ENCODE measurements at places on chromosomes 13 and 19. TPM values are rescaled to one million over a fixed set of nuclear protein-coding genes. Genes with fewer than 3 reads are reported as not detected.

GRCh38 chr13:69319656-69320055, 788.0 kb upstream of the ATXN8OS start:
- no peak overlapping the region for H3K4me3 ChIP-seq
- no peaks in the 10 kb centered on the region for H3K4me1 ChIP-seq
- H3K36me3 ChIP-seq: no peaks in the 10 kb centered on the region

DNA sequence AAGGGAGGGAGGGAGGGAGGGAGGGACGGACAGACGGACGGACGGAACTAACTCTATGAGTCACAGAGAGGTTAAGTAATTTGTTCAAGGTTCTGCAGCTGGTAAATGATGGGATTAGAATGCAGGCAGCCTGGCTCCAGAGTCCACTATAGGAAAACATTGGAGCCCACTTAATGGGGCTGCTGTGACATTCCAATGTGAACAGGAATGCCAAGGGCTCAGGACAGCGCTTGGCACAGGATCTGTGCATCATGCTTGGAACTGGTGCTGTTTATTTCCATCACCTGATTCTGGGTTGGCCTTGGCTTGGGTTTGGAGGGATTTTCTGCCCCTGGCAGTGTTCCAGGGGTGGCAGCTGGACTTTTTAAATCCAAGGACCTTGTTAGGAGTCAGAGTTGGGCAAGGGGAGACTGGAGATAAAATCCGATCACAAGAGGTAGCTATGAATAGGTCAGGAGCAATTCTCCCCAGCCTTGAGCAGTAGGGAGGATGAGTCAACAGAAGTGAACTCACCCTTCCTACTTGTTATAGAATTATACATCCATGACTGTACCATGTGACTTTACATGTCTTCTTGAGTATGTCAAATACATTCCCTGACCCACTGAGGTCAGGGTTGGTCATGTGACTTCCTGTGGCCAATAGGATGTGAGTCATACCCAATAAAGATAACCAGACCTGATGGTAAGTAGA, 7.8 kb upstream of the HIF3A start:
- peaks cover 7% of the 10 kb centered on the region for H3K4me1 ChIP-seq
- no peak overlapping the region for H3K4me3 ChIP-seq
- DNase-seq: no peak
- H3K27ac ChIP-seq: peak overlapping the region; percentile 63

- no peaks in the 10 kb centered on the region for H3K36me3 ChIP-seq
- H3K4me3 ChIP-seq: no peak overlapping the region
- DNase-seq: no peak
- H3K4me1 ChIP-seq: peaks cover 6% of the 10 kb centered on the region
- no peak overlapping the region for H3K27ac ChIP-seq
- no peaks in the 10 kb centered on the region for H3K27me3 ChIP-seq
Measured at GRCh38 chr13:44465318-44465717, 91.7 kb downstream of the SERP2 start.

GRCh38 chr13:52995946-52996345, 32.7 kb upstream of the OLFM4 start:
- no peak overlapping the region for H3K27ac ChIP-seq
- no peaks in the 10 kb centered on the region for H3K4me1 ChIP-seq
- no peaks in the 10 kb centered on the region for H3K27me3 ChIP-seq

- H3K27ac ChIP-seq: no peak overlapping the region
- no peak for DNase-seq
- no peaks in the 10 kb centered on the region for H3K36me3 ChIP-seq
- H3K27me3 ChIP-seq: no peaks in the 10 kb centered on the region
Measured at GRCh38 chr13:92097337-92097903, 699.0 kb downstream of the GPC5 start.

DNA sequence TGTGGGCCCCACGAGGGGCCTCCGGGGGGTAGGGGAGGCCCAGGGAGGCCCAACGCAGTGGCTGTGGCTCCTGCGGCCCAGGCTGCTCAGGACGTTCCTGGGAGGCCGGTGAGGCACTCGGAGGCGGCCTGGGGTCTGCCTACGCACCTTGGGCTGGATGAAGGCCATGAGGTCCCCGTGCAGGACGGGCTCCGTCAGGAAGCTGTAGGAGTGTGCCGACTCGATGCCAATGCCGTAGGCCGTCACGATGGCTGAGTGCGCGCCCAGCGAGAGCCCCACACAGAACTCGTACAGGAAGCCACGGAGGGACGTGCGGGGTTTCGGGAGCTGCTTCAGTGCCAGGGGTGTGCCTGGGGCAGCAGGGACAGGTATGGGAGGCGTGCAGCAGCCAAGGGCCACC, 5.9 kb downstream of the SBK2 start:
- H3K27ac ChIP-seq: no peak overlapping the region
- no peaks in the 10 kb centered on the region for H3K36me3 ChIP-seq
- no peaks in the 10 kb centered on the region for H3K27me3 ChIP-seq
- no peak for DNase-seq

- no peak overlapping the region for H3K27ac ChIP-seq
- no peak overlapping the region for H3K4me3 ChIP-seq
- DNase-seq: no peak
- peaks cover 99% of the 10 kb centered on the region for H3K36me3 ChIP-seq
- H3K4me1 ChIP-seq: no peaks in the 10 kb centered on the region
- H3K27me3 ChIP-seq: no peaks in the 10 kb centered on the region
Measured at GRCh38 chr13:114264886-114265611, 16.4 kb upstream of the UPF3A start.

- H3K27ac ChIP-seq: peak overlapping the region; percentile 59
- peaks cover 39% of the 10 kb centered on the region for H3K4me1 ChIP-seq
- H3K36me3 ChIP-seq: no peaks in the 10 kb centered on the region
- no peak for DNase-seq
Measured at GRCh38 chr19:18284712-18285360, 3.4 kb upstream of the JUND start.

DNA sequence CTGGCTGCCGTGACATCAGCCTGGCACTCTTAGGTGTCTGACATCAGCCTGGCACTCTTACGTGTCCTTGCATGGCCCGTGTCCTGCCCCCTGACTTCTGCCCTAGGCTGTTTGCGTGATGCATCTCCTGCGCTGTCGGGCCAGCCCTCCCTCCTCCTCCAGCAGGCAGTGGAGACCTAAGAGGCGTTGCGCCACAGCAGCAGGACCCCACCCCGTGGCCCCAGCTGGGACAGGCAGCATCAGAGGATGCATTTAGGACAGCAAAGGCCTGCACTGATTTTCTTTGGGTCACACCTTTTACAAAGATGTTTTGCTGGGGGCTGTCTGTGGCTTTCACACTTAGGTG, 65.3 kb downstream of the GPR12 start:
- H3K27me3 ChIP-seq: no peaks in the 10 kb centered on the region
- no peaks in the 10 kb centered on the region for H3K4me1 ChIP-seq
- DNase-seq: no peak
- H3K36me3 ChIP-seq: peaks cover 4% of the 10 kb centered on the region
- no peak overlapping the region for H3K4me3 ChIP-seq

DNA sequence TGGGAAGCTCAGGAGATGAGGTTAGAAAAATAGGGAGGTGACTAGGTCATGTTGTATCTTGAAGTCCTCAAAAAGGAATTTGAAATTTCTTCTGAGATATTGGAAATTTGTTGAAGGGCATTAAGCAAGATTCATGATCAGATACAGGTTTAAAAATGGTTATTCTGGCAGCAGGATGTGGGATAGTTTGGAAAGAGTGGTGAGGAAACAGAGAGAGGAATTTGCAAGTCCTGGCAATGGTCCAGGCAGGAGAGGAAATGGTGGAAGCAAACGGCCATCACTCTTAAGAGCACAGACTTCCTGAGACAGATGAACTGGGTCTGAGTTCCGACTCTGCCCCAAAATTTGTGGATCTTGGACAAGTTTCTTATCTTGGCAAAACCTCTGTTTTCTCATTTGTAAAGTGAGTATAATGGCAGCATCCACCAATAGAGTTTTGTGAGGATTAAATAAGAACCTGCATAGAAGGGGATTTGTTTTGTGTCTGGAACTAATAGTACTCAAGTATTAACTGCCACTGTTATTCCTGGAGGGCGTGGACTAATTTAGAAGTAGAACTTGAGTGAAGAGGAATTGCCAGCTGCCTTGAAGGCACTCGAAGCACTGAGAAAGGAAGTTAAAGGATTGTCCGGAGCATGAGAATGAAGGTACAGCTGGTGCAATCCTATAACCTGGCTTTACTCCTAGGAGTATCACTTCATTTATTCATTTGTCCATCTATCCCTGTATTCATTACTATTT, 99.6 kb downstream of the CCNA1 start:
- H3K36me3 ChIP-seq: no peaks in the 10 kb centered on the region
- H3K4me3 ChIP-seq: no peak overlapping the region
- no peak for DNase-seq
- no peaks in the 10 kb centered on the region for H3K27me3 ChIP-seq

- H3K4me1 ChIP-seq: no peaks in the 10 kb centered on the region
- H3K36me3 ChIP-seq: no peaks in the 10 kb centered on the region
- H3K27ac ChIP-seq: no peak overlapping the region
- no peaks in the 10 kb centered on the region for H3K27me3 ChIP-seq
- H3K4me3 ChIP-seq: no peak overlapping the region
Measured at GRCh38 chr19:20513189-20513904, 52.2 kb downstream of the ZNF737 start.

DNA sequence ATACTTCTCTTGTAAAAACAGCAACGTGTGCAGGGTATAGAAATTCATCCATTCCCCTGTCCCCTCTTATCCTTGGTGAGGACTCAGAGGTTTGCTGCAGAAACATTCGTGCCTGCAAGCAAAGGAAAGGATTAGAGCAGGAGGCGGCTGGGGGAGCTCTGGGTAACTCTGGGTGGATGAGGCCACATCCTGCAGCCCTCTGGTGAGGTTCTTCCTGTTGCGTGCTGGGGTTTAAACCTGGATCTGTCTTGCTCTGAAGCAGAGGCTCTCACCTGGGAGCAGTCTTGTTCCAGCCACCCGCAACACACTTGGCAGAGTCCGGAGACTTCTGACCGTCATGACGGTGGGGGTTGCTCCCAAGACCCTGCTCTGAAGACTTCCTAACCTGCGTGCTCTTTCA, 69.2 kb downstream of the ATP11A start:
- no peaks in the 10 kb centered on the region for H3K27me3 ChIP-seq
- H3K36me3 ChIP-seq: no peaks in the 10 kb centered on the region
- DNase-seq: no peak
- H3K4me1 ChIP-seq: no peaks in the 10 kb centered on the region
- H3K27ac ChIP-seq: no peak overlapping the region

DNA sequence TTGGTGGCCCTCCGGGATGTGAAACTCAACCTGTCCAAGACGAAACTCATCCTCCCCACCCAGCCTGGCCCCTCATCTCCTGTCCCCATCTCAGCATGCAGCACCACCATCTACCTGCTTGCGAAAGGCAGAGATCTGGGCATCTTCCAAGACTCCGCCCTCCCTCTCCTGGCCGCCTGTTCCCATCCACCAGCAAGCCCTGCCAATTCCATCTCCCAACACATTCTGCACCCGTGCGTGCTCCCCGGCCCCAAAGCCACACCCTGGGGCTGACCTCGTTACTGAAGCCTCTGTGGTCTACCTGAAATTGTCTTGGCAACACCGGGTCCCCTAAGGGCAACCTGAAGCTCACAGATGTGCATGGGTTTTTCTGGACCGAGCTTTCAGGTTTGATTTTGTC, 13.2 kb upstream of the CAMSAP3 start:
- H3K4me3 ChIP-seq: no peak overlapping the region
- no peaks in the 10 kb centered on the region for H3K36me3 ChIP-seq
- no peak overlapping the region for H3K27ac ChIP-seq

DNA sequence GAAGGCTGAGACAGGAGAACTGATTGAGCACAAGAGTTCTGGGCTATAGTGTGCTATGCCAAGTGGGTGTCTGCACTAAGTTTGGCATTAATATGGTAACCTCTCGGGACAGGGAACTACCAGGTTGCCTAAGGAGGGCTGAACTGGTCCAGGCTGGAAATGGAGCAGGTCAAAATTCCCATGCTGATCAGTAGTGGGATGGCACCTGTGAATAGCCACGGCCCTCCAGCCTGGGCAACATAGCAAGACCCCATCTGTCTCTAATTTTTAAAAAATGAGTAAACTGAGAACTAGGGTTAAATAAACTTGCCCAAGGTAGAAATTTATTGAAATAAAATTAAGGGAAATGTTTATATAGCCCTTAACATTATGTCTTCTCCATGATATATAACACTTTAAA, 17.0 kb upstream of the INTS6 start:
- no peak for DNase-seq
- no peak overlapping the region for H3K27ac ChIP-seq
- H3K36me3 ChIP-seq: no peaks in the 10 kb centered on the region
- no peaks in the 10 kb centered on the region for H3K27me3 ChIP-seq
- no peak overlapping the region for H3K4me3 ChIP-seq

DNA sequence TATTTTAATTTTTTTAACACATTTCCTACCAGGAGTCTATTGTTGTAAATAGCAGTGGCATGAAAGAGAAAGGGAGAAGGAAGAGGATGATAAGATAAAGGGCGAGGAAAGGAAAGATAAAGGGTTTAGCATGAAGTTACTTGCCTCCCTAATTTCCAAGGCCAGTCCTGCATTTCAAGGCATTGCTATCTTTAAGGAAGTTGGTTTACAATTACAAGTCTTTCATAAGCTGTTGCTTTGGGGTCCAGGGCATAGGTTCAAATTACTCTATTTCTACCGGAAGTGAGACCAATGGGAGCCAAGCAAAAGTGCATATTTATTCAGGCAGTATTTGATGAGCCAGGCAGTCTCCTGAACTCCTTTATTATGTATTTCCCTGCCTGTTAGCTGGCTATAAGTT, 27.7 kb upstream of the UBL3 start:
- H3K4me1 ChIP-seq: no peaks in the 10 kb centered on the region
- DNase-seq: peak; percentile 46
- H3K4me3 ChIP-seq: no peak overlapping the region
- H3K36me3 ChIP-seq: no peaks in the 10 kb centered on the region

DNA sequence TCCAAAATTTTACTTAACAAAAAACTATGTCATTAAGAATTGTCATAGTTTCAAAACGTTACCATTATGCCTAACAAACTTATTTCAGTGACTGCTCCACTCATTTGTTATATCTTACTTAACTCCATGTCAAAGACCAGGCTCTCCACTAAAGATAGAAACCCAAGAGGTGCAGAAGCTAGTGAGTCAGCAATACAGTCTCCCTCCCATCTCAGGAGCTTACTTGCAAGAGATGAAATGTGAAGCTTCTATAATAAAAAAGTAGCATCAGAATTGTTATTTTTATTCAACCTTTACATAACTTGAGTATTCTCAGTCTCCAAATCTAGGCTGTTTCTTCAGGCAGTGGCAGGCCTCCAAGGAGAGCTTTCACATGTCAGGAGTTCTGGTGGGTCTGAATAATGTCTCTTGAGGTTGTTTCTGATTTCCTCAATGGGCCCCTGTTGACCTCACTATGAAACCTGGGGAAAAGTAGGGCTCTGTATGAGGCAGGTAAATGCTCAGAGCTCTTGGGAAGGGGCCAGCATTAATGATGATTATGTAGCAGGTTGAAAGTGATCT, 242.0 kb downstream of the NDFIP2 start:
- H3K36me3 ChIP-seq: no peaks in the 10 kb centered on the region
- DNase-seq: no peak
- no peak overlapping the region for H3K27ac ChIP-seq
- H3K4me1 ChIP-seq: peaks cover 10% of the 10 kb centered on the region

Gene ANGPTL8
- total RNA-seq: not detected

Gene FUT6
- total RNA-seq: not detected

Gene ICAM1
- 15.6 TPM for total RNA-seq

Gene ZNF121
- 4.1 TPM for total RNA-seq

Data from stomach (tissue), 19 donors.